ENCODE measurements at places on chromosomes 2 and 18.

DNA sequence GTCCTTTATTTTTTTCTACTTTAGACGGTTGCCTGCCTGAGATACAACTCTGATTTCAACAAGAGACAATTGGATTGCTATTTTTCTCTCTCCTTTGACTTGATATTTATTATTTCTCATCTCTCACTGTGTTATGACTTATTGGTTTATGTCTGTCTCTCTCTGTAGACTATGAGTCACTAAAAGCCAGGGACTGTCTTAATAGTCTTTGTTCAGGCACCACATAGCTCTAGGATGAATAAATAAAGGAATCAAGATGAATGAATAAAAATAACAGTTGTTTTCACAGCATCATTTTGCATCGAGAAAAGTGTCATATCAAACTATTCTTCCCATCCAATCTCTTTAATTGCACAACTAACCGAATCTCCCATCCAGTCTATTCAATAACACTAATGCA, 31.4 kb upstream of the CD28 start:
- no peak for DNase-seq

DNA sequence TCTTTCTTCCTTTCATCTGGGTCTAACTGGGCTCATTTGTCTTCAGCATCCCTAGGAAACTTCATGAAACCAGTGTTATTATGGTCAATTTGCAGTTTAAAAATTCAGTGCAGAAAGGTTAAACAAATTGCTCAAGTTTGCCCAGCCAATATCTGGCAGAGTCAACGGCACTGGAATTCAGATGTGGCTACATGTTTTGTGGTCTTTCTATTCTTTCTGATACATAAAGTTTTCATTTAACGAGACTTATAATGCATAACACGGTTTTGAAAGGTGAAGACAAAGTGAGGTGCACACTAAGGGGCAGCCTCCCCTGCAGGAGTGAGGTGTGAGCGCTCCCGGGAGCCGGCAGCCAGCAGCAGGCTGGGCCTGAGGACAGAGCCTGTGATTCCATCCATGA, 164.6 kb downstream of the RTP5 start:
- no peak for DNase-seq

- DNase-seq, result no peak
Measured at GRCh38 chr2:11012131-11012693, 100.5 kb downstream of the KCNF1 start.

- no peak for DNase-seq
Measured at GRCh38 chr2:121539750-121540469, 9.2 kb downstream of the RNU4ATAC start.

- DNase-seq, result no peak
Measured at GRCh38 chr2:101828257-101828656, 130.8 kb downstream of the MAP4K4 start.

- no peak for DNase-seq
Measured at GRCh38 chr2:170736628-170737027, 21.5 kb downstream of the SP5 start.

DNA sequence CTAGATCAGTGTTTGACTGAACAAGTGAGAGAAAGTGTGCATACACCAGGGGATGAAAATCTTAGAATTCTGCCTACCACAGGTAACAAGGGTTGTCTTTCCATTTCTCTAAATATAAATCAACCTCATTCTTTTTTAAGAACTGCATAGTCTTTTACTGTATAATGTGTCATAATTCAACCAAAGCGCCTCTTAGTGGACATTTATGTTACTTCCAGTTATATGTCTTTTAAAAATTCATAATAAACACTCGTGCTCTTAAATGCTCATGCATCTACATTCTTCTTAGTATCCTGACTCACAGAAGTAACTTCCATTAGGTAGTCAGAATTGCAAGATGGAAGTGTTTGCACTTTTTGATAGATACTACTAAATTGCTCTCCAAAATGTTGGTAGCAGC, 76.2 kb downstream of the CHRNA1 start:
- no peak for DNase-seq

DNA sequence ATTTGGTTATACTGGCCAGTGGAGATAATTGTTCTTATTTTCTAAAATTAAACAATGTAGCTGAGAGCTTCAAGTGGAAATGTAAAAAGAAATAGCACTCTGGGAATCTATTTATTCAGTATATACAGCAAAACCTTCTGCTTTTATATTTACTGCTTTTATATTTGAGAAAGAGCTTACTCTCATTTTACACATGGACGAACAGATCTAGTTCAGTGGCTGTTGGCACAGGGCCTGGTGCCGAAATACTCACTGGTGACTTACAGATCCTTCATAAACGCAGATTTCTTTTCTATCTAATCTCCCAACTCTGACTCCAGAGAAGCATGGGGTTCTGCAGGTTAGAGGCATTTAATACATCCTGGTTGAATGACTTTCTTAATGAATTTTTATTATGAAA, 266.2 kb downstream of the ASXL3 start:
- DNase-seq, result no peak

DNA sequence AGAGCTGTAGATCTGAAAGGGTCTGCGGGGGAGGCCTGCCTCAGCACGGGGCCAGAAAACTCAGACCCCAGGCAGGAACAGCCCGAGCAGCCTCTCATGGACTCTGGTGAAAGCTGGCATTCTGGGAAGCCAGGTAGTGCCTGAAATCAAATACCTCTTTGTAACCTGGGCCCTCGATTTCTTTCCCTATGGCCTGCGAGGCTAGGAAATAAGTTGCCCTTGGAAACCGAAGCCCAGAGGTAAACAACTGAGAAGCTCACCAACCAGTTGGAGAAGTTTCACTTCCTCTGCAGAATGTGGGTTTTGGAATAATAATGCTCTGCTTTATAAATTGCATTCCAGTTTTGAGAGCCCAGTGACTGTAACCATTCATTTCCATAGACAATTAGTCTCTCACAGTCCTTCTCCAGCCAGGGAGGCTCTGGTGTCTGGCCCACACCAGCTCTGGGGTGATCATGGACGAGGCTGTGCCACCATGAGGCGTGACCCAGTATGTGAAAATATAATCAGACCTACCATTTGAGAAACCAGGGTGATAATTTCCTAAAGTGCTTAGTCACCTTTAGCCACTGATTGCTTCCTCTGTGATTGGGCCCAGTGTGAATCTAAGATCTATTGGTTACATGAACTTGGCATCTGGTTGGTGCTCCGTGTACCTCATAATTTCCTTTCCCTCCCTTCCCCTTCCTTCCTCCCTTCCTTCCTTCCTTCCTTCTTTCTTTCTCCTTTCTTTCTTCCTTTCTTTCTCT, 133.1 kb upstream of the PELI1 start:
- no peak for DNase-seq

All from activated T-cell treated with anti-CD3 and anti-CD28 coated beads for 48 hours (primary cell).